Iris pigment epithelial cell (primary cell): ENCODE measurements at places on chromosomes 4 and X.

- DNase-seq, result peak; percentile 58
Measured at GRCh38 chr4:54568184-54568583, 89.6 kb upstream of the KIT start.

DNA sequence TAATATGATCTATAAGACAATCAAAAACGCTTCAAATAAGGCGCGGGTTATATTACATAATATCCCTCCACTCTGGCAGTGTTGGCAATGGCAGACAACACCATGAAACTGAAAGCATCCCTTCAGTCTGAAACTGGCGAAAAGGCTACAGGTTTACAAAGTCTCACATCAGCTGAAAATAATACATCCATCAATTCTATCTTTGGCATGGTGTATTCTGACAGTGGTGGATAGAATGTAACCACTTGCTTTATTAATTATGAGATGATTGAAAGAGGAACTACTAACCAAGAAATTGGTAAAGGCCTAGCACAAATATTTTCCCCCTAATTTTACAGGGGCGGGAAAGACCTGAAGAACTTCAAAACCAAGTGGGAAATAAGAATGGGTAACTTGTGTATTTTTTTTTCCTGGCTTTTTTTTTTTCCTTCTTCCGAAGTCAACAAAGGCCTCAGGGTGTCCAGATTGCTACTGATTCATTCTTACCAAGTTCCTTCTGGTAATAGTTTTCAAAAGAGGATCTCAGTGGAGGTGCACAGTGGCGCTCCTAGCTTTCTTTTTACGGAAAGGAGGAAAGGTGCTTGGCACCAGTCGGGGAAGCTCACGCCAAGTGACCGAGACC lies 728 bp downstream of the UBA6 start:
- DNase-seq, result peak; percentile 36

DNA sequence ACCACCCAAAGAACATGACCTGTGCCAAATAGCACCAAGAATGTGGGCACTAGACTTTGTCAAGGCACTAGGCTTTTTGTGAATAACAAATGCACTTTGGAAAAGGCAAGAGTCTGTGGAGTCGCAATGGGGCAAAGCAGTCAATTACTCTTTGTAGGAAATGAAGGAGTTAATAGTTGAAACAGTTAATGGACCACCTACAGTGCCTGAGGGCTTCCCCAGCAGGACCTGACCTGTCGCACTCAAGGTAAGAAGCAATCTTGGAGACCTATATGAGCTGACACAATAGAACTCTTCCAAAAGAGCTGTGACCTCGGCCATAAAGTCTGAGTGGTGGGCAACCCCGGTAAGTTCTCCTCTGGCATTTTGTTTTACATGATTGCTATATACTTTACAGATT lies 49.2 kb upstream of the CAPN6 start:
- DNase-seq, result no peak

- no peak for DNase-seq
Measured at GRCh38 chrX:12309040-12309743, 170.9 kb downstream of the FRMPD4 start.

DNA sequence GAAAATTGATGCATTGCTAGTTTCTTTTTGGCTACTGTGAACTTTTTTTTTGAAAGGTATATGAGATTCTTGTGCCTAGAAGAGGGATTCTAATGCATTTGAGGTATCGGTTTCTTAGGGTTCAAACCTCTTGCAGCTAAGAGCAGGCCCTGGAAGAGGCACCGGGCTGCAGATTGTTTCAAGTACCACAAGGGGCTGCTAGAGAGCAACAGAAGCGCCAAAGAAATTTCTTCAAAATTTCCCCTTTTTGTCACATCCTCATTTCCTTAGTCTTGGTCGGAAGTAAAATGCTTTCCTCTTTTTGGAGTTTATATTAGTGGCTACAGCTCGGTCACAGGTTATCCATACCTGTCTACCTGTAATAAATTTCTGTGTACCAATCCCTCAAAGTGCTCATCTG lies 89.8 kb downstream of the PDGFRA start:
- peak; percentile 71 for DNase-seq

GRCh38 chr4:93983140-93983539 lies 154.6 kb downstream of the ATOH1 start:
- DNase-seq, result no peak

GRCh38 chr4:164188236-164188635 lies 565.7 kb upstream of the SMIM31 start:
- DNase-seq, result no peak

GRCh38 chrX:13268874-13269273 lies 51.0 kb downstream of the ATXN3L start:
- no peak for DNase-seq

DNA sequence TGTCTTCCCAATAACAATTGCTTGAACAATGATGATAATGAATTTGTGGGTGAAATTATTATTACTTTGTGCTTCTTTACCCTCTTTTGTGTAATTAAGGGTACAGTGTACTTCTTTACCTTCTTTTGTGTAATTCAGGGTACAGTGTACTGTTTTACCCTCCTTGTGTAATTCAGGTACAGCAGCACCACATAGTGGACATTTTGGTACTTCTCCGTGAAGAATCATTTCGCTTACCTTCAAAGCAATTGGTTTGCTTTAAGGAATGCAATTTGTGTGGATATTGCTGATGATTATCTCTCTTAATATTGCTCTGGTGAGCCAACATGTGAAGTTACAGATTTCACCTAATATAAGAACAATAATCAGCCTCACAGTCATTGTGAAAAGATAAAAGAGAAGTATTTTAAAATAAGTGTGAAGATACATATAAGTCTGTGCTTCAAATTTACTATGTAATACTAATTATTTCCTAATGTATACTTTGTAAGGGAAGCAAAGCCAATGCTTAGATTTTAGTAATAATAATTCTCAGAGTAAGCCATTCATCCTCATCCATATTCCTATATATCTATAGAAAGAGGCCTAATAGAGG lies 27.2 kb upstream of the SEC24B start:
- DNase-seq, result peak; percentile 75

DNA sequence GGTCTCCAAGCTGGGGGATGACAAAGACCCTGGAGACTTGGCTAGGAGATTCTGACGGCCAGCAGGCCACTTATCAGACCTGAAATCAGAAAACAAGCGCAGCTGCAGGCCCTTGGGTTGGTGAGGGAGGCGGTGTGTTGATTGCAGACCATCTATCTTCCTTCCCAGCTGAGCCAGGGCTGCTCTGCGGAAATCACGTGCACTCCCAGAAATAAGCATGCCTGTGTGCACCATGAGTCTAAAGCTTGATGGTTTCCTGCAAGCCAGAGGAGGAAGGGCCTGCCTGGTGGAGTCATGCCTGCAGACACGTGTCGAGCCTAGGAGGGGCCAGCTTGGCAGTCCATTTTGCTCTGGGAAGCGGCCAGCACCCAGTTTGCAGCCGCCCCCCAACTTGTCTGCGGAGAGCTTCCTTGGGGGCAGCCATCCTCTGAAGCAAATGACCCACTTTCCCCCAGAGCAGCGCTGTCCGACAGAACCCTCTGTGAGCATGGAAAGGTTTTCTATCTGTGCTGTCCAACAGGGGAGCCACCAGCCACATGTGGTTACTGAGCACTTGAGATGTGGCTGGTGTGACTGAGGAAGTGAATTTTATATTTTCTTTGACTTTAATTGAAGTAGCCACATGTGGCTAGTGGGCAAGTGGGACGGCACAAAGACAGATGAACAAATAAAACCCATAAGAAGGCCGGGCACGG lies 175.7 kb upstream of the BCOR start:
- no peak for DNase-seq

- no peak for DNase-seq
Measured at GRCh38 chr4:6365545-6366086, 96.0 kb downstream of the WFS1 start.

DNA sequence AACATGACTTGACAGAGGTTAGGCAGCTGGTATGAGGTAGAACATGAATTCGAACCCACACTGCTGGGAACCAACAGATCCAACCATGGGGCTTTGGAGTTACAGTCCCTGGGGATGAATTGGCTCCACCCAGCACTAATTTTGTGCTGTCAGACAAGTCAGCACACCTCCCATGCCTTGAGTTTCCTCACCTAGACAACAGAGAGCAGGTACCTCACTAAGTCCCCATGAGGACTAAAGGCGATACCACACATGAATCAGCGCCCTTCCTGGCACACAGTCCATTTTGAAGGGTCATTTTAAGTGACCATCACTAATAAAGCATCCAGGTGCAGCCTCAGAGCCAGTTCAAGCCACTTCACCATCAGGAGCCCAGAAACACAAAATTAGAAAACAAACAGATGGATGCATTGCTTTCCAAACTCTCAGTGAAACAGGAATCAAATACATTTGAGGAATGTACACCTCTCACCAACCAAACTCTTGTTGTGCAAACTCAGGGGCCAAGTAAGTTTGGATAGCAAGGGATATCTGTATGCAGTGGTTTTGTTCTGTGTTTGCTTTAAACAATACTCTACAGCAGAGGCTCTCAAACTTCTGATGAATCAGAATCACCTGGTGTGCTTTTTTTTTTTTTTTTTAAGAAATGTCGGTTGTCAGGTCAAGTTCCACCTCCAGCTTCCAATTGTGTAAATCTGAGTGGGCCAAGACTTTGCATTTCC lies 10.1 kb downstream of the IDS start:
- no peak for DNase-seq

DNA sequence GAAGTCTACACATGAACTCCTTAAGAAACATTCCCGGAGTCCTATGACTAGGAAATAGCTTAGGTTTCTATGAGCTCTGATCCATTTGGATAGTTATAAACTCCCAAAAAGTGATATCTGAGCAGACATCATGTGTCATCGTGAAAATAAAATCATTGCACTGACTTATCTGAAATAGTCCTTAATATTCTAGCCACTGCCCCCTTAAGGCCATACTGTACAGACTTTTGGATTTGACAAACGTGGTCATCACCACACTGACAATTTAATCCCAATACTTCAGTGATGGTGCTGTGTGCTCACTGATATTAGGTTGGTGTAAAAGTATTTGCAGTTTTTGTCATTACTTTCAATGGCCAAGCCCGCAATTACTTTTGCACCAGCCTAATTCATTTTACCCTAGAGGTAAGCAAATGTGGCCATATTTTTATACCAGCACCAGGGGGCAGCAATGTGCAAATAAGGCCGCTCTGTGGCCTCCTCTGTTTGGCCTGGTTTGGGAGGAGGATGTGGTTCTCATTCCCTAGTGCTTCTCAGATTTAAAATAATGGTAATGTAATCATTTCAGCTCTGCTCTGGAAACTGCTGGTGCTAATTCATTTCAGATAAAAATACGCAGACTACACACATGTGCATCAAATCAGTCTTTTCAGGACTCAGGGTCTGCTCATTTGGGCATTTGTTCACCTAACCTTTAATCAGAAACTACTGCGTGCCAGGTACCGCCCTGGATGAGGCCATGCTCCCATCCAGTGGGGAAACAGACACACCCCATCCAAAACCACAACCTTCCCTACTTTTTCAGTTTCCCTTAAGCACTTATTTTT lies 196.4 kb upstream of the C1QTNF7 start:
- peak; percentile 84 for DNase-seq

GRCh38 chr4:185225940-185226339 lies 16.5 kb downstream of the SNX25 start:
- no peak for DNase-seq

DNA sequence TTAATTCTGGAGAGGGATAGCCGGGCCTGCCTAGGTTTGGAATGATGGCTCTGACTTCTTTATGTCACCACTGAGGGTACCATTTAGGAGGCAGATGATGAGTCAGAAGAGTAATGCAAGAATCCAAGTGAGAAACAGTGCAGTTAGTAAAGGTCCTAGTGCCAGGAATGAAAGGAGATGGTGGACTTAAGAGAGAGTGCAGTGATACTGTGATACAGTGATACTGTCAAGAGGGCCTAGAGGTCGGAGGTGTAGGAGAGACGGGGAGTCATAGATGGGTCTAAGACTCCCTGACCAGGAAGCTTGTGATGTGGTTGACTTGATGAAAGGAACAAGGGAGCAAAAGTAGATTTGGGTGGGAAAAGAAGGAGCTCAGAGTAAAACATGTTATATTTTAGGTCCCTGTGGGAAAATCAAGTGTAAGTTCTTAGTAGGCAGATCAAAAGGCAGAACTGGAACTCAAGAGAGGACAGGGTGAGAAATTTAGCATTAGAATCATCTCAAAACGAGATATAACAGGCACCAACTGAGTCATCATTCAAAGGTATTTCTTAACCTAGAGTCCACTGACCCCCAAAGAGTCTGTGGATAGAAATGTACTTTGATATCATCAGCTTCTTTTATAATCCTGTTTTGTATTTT lies 85.0 kb downstream of the NFKB1 start:
- no peak for DNase-seq

DNA sequence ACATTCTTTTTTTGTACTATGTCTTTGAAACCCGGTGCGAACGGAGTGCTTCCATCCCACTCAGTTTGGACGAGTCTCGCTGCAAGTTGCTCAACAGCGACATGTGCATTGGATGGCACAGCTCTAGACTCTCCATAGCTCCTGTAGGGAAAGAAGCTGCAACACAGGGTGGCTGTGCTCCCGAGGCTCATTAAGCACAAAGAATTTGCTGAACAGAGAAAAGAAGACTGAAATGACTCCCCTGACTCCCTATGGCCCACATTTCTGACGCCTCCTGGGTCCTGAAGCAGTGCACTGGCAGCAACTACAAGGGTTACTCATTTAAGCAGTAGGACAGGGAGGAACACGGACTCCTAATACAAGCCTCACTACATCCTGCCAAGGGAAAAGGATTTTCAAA lies 127.4 kb downstream of the SH3RF1 start:
- DNase-seq, result no peak

- DNase-seq, result peak; percentile 11
Measured at GRCh38 chrX:17597836-17598439, 139.4 kb upstream of the SCML1 start.

GRCh38 chrX:107673933-107674479 lies 45.7 kb downstream of the PRPS1 start:
- DNase-seq, result peak; percentile 91

GRCh38 chr4:88860586-88860985 lies 163.0 kb upstream of the NAP1L5 start:
- no peak for DNase-seq

GRCh38 chr4:41535911-41536371 lies 2.0 kb upstream of the LIMCH1 start:
- DNase-seq, result peak; percentile 13

GRCh38 chr4:8738471-8738931 lies 133.1 kb downstream of the HMX1 start:
- DNase-seq, result no peak

GRCh38 chr4:111991163-111991562 lies 154.1 kb upstream of the FAM241A start:
- no peak for DNase-seq

- no peak for DNase-seq
Measured at GRCh38 chr4:42123071-42123644, 29.3 kb downstream of the BEND4 start.

GRCh38 chrX:9135901-9136510 lies 102.1 kb upstream of the FAM9B start:
- DNase-seq, result peak; percentile 37

GRCh38 chr4:108081256-108081655 lies 87.5 kb downstream of the LEF1 start:
- DNase-seq, result no peak

- no peak for DNase-seq
Measured at GRCh38 chr4:7788193-7788592, 151.5 kb downstream of the AFAP1 start.

GRCh38 chr4:121717680-121718237 lies 21.0 kb upstream of the ANXA5 start:
- peak; percentile 74 for DNase-seq

- no peak for DNase-seq
Measured at GRCh38 chr4:140736669-140737343, 19.4 kb downstream of the TBC1D9 start.

GRCh38 chr4:168257768-168258167 lies 60.8 kb downstream of the DDX60 start:
- DNase-seq, result no peak
